ENCODE measurements at places on chromosomes 5 and 9. TPM values are rescaled to one million over a fixed set of nuclear protein-coding genes. Genes with fewer than 3 reads are reported as not detected.

GRCh38 chr5:79845448-79846197, 145.4 kb downstream of the MTX3 start:
- DNase-seq, result no peak

DNA sequence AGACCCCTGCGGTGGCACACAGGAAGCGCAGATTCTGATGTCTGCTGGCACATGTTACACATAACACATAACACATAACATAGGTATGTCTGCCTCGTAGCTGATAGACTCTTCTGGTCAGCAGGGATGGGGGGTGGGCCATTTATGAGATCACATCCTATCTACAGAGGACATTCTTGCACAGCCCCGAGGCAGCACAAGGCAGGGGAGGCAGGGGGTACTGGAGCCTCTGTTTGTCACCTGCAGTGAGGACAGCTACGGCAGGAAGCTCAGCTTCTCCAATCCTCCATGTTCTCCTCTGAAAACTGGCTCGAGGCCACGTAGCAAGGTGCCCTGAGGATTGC, 16.7 kb upstream of the MED10 start:
- DNase-seq, result no peak

The CCNI2 gene
- 0.33 TPM for total RNA-seq

- no peak for DNase-seq
Measured at GRCh38 chr9:70060148-70060882, 16.7 kb downstream of the MAMDC2 start.

DNA sequence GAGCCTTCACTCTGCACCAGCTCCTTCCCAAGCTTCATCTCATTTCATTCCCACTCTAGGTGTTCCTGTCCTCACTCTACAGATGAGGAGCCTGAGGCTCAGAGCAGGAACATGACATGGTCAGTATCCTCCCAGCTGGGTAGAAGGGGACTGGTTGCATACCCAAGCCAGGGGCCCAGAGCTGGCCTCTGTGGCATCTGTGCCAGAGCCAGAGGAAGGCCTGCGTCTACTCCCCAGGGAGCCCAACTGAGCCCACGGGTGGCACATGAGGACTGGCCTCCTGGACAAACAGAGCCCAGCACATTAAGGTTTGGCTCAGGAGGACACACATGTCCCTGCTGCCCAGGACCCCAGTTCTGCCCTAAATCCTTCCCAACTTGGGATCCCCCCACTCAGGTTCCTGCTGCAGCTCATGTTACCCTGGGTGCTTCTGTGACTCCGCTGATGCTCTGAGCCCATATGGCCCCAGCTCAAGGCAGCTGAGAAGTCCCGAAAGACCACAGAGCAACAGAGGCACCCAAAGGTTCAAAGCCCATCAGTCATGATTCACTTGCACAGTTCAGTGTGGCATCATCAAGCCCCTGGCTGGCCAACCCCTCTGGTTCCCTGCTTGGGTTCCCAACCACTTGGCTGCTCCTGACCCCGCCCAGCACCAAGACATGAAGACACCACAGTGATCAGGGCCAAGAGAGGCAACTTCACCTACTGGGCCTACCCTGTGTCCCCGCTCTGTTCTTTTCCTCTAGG, 8.5 kb upstream of the NEURL1B start:
- DNase-seq, result no peak
